T1000 (cell line): ENCODE measurements at places on chromosomes 3 and 15.

GRCh38 chr15:95887666-95888390 lies 442.7 kb upstream of the NR2F2 start:
- DNase-seq: no peak

DNA sequence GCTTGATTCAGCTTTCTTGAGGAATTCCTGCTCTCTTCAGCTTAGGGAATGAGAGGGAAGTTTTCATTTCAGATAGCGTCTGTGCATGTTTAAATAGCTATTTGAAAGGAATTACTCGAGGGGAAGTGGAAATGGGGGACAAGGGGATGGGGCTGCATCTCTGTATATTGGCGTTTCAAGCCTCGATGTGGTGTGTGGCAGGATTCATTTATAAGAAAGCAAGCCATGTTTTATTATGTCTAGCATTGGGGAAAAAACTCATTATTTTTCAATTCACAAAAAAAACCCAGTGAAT lies 1.0 kb downstream of the ATP2C1 start:
- DNase-seq: no peak

DNA sequence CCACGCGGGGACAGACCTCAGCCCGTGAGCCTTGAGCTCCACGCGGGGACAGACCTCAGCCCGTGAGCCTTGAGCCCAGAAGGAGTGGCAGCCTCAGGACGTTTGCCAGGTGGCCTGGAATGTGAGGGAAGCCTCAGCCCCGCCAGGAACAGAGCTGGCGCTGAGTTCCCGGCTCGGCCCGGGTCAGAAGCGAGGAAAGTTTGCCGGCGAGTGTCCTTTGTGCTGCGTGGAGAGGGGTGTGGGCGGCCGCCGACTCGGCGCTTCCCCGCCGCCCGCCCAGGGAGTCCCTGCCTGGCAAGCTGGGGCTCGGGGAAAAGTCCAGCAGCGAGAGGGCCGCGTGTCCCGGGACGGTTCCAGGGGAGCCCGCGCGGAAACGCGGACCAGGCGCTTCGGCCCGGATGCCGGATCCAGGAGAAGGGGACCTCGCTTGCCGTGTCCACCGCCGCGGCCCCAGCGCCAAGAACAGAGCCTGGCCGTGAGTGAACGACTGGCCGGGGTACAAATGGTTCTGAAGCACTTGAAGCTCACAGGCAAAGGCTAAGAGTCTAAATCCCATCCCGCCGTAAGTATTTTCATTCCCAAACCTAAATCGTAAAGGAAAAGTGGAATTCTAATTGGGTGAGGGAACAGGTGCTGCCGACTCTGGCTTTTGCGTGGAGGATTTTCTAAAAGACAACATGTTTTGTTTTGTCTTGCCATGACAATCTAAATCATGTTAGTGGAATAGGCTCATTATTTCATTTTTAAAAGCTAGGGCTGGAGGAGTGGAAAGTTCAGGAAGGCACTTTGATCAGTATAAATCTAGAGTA lies 1.7 kb downstream of the LRRN1 start:
- no peak for DNase-seq

DNA sequence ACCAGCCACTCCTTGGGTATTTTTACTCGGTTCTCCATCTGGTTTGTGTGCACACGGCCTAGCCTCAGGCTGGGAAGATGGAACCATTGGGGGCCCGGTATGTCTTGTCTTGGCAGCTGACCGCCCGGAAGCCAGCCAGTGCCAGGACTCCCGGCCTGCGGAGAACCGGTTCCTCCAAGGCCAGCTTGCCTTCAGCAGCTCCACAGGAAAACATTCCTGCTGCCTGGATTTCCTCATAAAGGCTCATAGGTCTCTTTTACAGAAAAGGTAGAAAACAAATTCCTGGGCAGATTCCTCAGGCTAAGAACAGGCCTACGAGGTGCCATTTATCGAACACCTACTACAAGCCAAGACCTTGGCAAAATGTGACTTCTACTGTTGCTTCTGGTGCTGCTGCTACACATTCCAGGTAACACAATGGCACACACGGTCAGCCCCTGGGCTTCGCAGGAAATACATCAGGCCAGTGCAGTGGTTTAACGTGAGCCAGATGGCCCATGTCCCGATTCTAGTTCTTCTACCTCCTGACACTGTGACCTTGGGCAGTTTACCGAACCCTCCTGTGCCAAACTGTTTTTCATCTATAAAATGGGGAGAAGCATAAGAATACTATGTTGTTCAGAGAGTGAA lies 141.8 kb downstream of the OPA1 start:
- DNase-seq: no peak

GRCh38 chr15:29455055-29455454 lies 185.4 kb upstream of the NSMCE3 start:
- no peak for DNase-seq

DNA sequence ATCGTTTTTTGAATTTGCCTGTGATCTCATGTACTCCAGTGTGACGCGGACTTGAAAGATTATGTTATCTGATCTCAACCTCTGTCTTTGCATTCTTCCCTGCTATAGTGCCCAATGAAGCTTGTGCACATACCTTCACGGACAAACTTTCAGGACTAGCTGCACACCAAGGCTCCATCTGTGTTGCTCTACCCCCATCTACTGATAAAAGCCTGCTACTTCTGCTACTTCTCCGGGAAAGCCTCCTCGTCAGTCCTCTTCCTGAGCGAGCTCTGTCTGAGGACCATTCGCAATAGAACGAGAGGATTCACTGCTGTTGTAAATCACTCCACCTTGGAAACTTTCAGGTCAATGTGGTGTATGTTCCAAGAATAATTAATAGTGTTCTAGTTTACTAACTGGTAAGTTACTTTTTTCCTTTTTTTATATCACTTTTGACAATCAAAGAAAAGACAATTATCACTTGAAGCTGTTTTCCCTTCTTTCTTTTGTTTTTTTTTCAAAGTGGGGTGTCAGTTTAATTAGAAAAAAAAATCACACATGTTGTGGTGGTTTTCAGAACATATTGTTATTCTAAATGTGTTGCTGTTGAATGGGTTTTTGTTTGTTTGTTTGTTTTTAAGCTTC lies 217.6 kb downstream of the ARRDC4 start:
- peak; percentile 32 for DNase-seq

DNA sequence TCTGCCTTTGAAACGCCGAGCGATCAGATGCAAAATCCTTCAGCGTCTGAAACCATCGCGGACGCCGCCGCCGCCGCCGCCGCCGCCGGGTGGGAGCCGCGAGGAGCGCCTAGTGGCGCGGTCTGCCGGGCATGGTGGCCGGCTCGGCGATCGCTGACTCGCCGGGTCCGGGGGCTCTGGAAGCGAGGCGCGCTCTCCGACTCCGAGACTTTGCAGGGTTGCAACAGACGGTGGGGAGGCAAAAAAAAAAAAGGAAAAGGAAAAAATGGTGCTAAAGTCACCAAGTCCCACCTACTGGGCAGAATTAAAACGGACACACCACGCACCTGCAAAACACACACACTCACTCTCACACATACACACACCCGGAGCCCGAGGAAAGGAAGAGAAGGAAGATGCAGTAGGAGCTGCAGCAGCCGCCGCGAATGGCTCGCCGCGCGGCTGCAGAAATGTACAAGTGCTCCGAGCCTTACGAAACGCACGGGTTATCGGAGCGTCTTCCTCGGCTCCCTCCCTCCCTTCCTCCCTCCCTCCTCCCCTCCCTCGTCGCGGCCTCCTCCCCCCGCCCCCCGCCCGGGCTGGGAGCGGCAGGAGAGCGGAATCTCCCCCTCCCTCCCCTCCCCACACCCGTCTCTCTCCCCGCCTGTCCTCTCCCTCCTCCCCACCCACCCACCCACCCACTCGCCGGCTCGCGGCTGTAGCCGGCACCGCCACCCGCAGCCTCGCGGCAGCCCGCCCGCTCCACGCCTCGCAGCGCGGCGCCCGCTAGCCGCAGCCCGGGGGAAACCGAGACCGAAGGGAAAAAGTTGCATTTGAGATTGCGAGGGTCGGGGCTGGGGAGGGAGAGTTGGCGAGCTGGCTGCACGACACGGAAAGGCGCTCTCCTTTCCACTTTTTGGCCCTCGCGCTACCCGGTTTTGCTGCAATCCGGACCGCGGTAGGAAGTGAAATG lies at the start of gene NTRK3:
Gene NTRK3, minus strand, starts transcription at position 461 of the 952 bp plus-strand sequence. CDS start 586 bp downstream, outside the sequence.
- DNase-seq: peak; percentile 28

GRCh38 chr3:78086150-78086549 lies 1046.3 kb downstream of the ROBO2 start:
- no peak for DNase-seq

DNA sequence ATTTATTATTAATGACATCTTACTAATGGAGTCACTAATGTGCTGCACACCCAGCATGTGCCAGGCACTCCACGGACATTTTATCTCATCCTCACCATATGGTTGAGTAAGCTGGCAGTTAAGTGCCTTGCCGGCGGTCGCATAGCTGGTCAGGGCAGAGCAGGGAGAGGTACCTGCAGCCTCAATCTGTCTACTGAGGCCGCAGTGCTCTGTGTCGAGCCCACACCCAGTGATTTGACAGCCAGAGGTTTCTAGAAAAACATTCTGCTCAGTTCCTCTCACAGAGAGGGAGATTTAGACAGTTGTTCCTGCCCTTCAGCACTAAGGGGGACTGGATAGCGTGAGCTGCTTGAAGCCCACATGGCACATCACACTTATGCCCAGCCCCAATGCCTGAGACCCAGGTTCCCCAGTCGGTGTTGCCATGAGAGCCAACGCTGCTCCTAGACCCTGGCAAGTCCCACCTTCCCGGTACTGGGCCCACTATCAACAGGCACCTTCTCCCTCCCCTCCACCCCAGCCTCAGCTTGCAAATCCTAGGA lies 2.6 kb downstream of the LIPC start:
- DNase-seq: no peak

GRCh38 chr3:140682586-140682985 lies 4.7 kb downstream of the TRIM42 start:
- DNase-seq: no peak

DNA sequence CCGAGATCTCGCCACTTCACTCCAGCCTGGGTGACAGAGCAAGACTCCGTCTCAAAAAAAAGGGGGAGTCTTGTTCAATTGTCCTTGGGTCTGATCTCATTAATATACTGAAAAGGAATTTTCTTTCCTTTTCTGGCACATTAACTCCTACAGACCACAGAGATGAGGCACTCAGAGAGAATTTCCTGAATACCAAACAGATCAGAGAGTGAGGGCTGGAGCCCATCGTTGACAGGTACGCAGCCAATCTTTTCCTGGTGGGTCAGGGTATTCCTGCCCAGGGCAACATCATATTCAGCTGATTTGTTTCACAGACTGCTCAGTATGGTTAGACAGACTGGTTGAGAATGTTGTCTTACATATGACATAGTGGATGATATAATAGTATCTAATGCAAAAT lies 82.8 kb upstream of the TNFSF10 start:
- DNase-seq: no peak

DNA sequence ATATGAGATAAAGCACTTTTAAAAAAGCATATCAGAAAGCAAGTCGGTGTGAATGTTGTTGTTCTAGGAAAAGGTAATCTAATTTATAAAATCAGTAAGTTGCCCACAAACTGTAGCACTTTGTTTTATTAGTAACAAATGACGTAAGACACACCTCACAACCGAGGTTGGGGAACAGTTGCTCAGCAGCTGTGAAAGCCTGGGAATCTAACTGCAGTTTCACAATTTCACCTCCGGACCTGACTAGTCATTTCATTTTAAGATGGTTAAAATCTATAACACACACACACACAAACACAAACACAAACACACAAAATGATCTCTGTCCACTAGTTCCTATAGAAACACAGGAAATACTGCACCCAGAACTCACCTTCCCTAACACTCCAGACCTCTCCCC lies 406.7 kb upstream of the NR2F2 start:
- no peak for DNase-seq

- DNase-seq: no peak
Measured at GRCh38 chr3:8891303-8891702, 72.0 kb downstream of the RAD18 start.

DNA sequence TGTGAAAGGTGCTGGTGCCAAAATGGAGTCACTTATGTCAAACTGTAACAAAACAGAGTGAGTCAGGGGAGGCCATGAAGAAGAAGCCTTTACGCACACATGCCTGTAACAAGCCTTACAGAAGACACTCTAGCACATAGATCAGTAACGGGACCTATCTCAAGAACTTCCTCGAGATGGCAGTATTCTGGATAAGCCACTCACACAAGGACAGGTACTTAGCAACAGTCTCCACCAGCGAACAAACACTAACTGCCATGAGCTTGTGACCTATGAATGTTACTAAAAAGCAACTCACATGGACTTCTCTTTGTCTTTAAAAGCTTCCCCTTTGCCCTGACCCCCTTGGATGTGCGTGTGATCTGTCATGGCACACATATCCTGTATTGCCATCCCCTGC lies 235.1 kb downstream of the CD47 start:
- DNase-seq: no peak

DNA sequence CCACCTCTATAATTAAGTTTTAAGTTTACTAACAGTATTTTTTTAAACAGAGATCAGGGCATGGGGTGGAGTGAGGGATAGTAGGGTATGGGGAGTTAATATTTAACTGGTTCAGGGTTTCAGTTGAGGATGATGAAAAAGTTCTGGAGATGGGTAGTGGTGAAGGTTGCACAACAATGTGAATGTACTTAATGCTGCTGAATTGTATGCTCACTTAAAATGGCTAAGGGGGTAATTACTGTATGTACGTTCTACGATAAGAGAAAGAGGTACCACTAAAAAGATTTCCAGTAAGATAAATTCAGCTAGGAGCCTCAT lies 101.4 kb downstream of the TNIK start:
- no peak for DNase-seq

DNA sequence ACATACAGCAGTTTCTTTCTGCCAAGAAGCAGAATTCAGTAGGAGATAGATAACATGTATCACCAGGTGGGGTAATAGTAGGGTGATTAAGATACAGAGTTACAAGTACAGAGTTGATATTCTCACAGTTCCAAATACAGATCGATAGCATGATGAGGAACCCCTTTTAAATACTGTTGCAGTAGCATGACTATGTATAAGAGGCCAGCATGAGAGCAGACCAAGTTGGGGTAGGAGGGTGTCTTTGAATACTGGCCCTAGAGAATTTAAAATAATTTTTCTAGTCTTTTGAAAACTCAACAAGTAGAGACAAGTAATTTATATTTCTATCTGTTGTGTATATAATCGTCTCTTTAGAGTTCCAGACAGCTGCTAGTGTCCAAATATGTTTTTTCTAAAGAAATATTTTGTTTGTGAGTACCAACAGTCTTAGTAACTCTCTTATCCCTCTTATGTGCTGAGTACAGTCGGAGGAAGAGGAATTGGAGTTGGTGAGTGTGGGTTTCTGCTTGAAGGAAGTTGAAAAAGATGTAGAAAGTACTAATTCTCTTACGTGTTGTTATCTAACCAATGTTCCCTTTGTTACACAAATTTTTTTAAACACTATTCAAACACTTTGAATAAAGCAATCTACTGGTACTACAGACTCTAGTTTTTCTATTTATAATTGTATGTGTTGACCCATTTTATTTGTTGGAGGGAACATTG lies 30.2 kb downstream of the LYSMD4 start:
- DNase-seq: no peak

DNA sequence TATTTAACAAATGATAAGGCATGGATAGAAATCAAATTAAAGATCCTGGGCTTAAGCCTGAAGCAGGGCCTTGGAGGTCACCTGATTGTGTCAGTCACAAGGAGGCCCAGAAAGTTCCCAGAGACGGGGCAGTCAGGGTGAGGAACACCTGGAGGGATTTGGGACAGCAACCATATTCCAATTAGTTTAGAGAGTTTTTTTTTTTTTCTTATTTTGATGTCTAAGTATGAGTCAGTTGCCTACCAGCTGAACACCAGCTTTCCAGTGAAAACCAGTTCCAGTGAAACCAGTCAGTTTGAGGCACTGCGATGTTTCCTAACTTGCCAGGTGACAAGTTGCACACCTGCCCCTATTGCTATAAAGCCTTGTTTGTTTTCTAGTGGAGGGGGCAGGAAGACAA lies 350.7 kb upstream of the AZI2 start:
- no peak for DNase-seq
